ENCODE measurements at places on chromosomes 5 and 9.

DNA sequence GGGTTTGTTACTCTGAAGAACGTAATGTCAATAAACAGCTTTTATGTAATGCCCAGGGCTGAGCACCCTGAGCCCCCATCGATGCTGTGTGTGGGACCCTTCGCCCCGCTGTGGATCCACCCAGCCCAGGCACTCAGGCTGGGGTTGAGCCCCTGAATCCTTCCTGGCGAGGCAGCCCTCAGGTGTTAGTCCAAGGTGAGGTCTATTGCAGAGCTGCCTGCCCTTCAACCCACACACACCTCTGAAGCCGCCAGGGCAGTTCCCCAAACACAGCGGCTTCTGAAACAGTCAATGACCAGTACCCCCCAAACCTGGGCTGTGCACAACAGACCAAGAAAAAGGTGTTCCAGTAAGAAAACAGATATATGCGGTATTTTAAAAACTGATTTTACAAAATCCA lies 11.6 kb downstream of the DIPK1B start:
- DNase-seq, result no peak

DNA sequence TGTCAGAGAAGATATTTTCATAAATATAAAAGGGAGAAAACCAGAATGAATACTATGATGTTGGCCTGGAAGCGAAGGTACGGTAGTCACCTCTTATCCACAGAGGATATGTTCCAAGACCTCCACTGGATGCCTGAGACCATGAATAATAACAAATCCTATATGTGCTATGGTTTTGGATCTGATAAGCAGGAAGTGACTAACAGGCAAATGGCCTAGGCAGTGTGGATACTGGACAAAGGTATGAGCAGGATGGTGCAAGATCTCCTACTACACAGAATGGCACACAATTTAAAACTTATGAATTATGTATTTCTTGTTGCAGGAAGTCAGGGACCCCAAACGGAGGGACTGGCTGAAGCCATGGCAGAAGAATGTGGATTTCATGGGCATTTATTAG lies 48.2 kb downstream of the ADAMTS12 start:
- DNase-seq, result no peak

GRCh38 chr9:130145658-130146057 lies 26.5 kb upstream of the NCS1 start:
- no peak for DNase-seq

DNA sequence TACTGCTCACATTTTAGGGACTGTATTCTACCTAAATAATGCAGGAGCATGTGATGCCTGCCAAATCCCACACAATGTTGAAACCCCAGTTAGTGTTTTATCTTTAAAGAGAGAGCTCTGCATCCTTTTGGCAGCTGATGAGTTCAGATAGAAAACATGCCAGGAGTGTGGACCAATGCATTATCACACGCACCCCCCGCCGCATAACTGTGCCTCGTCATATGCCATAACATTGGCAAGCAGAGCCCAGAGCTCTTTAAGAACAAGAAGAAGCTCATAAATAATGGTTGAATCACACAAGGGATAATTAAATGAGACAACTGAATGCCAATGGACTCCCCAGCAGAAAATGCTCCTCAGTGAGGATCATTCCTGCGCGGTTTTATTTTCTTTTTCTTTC lies 52.8 kb upstream of the RORB start:
- DNase-seq, result no peak

GRCh38 chr9:38130724-38131123 lies 61.7 kb upstream of the SHB start:
- no peak for DNase-seq

DNA sequence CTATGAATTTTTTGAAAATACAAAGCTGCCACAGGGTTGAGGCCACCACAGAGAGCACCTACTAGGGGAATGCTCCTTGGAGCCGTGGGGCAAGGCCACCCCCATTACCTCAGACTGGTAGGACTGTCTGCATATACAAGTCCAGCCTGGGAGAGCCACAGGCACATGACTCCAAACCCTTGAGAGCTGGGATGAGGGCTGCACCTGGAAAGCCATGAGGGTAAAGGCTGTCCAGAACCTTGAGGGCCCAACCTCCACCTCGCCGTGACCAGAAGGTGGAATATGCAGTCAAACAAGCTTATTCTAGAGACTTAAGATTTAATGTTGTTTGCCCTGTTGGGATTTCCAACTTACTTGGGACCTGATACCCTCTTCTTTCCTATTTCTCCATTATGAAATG lies 69.5 kb upstream of the TSLP start:
- DNase-seq, result no peak

DNA sequence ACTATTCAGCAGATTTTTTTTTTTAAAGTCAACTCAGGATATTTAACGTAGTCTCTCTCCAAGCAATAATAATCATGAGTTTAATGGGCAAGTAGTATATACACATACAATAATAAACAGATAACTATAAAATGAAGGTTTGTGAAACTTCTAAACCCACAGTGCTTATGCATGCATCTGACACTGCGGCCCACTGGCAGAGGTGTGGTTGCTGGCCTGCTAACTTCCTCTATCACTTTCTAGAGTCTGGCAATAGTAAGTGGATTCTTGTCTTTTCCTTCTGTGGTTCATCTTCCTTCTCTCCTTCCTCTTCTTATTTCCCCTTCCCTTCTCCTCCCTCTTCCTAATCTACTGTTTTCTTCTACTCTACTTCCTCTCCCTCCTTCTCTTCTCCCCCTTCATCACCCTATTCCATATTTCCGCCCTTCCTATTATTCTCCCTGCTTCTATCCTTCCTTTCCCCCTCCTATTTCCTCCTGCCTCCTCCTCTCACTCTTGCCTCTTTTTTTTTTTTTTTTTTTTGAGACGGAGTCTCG lies 18.6 kb upstream of the AGXT2 start:
- no peak for DNase-seq

- no peak for DNase-seq
Measured at GRCh38 chr9:126999315-127000068, 84.9 kb downstream of the RALGPS1 start.

Data from GM18507 (cell line).